Spinal cord (tissue), 10 donors: ENCODE measurements at places on chromosomes 2 and 18.
A peak's percentile ranks its signal among the peaks of the same experiment; 100 is the strongest.

DNA sequence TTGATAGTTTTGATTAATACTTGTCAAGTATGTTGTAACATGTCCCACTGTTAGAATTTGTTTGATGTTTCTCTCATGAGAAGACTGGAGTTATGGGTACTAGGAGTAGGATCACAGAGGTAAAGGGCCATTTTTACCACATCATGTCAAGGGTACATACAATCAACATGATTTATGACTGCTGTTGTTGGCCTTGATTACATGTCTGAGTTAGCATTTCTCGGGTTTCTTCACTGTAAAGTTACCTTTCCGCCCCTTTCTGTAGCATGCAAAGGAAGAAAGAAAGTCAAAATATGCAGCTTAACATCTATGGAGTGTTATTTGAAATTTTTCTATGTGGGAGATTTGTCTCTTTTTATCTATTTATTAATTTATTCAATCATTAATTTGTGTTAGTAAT is 1456.4 kb downstream of the SUCLG1 start:
- H3K4me3 ChIP-seq, result no peak overlapping the region
- no peak overlapping the region for H3K27ac ChIP-seq
- DNase-seq, result no peak
- no peaks in the 10 kb centered on the region for H3K36me3 ChIP-seq

DNA sequence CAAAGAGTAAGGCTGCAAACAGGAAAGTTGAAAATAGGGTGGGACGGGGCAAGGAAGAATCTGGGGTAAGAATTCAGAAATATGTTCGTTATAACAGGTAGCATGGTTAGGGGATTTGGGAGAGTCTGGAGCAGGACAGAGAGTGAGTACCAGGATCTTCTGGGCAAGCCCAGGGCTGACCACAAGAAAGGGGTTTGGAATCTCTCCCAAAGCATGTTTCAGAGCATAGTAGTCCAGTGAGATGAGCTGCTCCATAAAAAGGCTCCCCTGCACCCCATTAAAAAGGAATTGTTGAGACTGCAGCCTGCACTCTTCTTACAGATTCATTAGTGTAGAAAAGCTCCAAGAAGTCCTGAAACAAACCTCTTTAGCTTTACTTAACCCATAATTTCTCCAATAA is 291.1 kb downstream of the MTX2 start:
- peaks cover 5% of the 10 kb centered on the region for H3K27me3 ChIP-seq
- no peak overlapping the region for H3K27ac ChIP-seq

DNA sequence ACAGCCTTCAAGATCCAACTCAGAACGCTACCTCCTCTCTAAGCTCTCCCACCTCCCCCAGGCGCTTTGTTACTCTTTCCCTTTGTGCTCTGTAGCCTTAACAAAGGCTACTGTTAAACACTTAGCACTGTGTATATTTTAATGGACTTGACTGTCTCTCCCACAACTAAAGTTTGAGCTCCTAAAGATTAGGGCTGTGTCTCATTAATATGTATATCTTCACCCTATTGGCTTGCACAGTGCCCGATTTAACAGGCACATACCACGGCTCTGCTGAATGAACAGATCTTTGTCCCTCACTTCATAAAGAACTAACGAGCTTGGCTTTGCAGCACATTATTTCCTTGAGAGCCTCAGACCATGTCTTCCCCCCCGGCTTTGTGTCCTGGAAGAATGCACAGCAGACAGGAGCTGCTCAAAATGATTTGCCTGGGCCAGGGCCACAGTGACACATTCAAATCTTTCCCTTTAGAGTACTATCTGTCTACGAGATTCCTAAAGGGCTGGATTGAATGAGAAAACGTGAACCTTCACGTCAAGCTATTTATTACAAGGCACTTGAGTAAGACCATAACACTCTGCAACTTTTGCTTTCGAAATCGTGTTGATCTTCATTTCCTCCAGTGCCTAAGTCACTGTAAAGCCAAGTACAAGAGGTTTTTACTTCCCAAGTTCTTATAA is 22.1 kb downstream of the ABHD3 start:
- H3K36me3 ChIP-seq, result peaks cover 3% of the 10 kb centered on the region
- H3K27ac ChIP-seq, result peak overlapping the region; percentile 76
- H3K27me3 ChIP-seq, result no peaks in the 10 kb centered on the region
- DNase-seq, result peak; percentile 56
- peak overlapping the region; percentile 37 for H3K4me3 ChIP-seq

- H3K27ac ChIP-seq, result no peak overlapping the region
- H3K27me3 ChIP-seq, result no peaks in the 10 kb centered on the region
- H3K36me3 ChIP-seq, result peaks cover 4% of the 10 kb centered on the region
These were observed 802 bp upstream of the SAP130 start for GRCh38 chr2:128028668-128029054.

DNA sequence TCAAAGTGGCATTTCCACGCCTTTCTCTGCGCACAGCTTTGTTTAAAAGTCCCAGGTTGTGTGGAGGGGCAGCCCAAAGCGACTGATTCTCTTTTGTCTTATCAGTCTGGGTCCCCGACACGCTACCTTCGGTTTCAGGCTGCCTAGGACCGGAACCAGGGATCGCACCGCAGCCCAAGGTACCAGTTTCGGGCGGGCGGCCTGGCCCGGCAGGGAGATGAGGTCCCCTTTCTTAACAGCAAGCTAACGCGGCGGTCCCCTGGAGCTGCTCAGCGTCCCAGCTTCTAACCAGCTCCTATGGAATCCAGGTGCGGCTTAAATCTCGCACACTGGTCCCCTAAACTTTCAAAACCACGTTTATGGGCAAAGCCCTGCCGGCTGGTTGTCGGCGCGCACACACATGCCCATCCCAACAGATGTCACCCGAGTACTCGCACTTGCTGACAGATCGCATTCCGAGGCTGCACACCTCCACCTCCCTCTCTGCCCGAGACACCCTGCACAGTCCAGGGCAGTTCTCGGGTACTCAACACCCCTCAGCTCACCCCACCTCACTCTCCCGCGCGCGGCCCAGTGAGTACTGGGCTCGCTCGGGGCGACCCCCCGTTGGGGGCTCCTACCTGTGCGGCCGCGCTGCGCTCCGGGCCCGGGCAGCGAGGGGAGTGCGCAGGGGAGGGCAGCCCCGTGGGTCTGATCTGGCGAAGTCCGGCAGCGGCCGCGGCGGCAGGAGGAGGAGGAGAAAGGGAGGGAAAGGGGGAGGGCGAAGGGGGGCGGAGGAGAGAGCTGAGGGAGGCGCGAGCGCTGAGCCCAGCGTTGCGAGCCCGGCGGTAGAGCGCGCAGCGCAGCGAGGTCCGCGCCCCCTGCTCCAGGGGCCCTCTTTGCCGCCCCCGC is at the start of gene EFEMP1:
EFEMP1 (minus strand) TSS at position 692 of the 891 bp plus-strand sequence. CDS start 1,342 bp downstream, outside the sequence.
- H3K27me3 ChIP-seq, result peaks cover 31% of the 10 kb centered on the region
- no peak within 1 kb of the TSS for H3K27ac ChIP-seq
- peak within 1 kb of the TSS; percentile 52 for H3K4me3 ChIP-seq
- H3K36me3 ChIP-seq, result no peaks in the 10 kb centered on the region

DNA sequence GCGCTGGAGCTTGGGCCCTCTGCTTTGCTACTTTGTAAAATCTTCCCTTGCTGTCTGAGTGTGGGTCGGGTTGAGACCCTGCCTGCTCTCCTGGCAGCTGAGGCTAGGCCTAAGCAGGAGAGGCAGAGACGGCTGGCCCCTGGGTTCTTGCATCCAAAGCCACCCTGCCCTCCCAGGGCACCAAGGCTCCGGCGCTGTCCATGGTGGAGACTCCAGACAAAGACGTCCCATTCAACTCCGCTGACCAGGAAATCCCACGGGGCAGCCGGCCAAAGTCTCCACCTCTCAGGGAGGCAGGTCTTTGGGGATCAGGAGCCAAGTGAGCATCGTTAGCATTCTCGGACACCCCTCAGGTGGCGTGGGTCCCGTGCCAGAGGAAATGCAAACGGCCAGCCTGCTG is 2.6 kb upstream of the PRLH start:
- no peak overlapping the region for H3K27ac ChIP-seq
- H3K27me3 ChIP-seq, result peaks cover 5% of the 10 kb centered on the region
- no peak overlapping the region for H3K4me3 ChIP-seq
- peaks cover 11% of the 10 kb centered on the region for H3K4me1 ChIP-seq
- no peaks in the 10 kb centered on the region for H3K36me3 ChIP-seq
- no peak for DNase-seq

- H3K4me3 ChIP-seq, result no peak overlapping the region
- peaks cover 17% of the 10 kb centered on the region for H3K4me1 ChIP-seq
- H3K36me3 ChIP-seq, result no peaks in the 10 kb centered on the region
- H3K27ac ChIP-seq, result no peak overlapping the region
These were observed 4.1 kb downstream of the ITGA4 start for GRCh38 chr2:181461056-181461997.

GRCh38 chr18:39232490-39232889 is 1666.9 kb upstream of the CELF4 start:
- no peaks in the 10 kb centered on the region for H3K36me3 ChIP-seq
- DNase-seq, result peak; percentile 23
- H3K4me1 ChIP-seq, result no peaks in the 10 kb centered on the region
- no peak overlapping the region for H3K4me3 ChIP-seq
- no peaks in the 10 kb centered on the region for H3K27me3 ChIP-seq

- H3K27ac ChIP-seq, result no peak overlapping the region
- H3K27me3 ChIP-seq, result no peaks in the 10 kb centered on the region
- no peak overlapping the region for H3K4me3 ChIP-seq
- no peaks in the 10 kb centered on the region for H3K4me1 ChIP-seq
- no peak for DNase-seq
- no peaks in the 10 kb centered on the region for H3K36me3 ChIP-seq
These were observed 47.8 kb downstream of the ZNF804A start for GRCh38 chr2:184646177-184646576.

DNA sequence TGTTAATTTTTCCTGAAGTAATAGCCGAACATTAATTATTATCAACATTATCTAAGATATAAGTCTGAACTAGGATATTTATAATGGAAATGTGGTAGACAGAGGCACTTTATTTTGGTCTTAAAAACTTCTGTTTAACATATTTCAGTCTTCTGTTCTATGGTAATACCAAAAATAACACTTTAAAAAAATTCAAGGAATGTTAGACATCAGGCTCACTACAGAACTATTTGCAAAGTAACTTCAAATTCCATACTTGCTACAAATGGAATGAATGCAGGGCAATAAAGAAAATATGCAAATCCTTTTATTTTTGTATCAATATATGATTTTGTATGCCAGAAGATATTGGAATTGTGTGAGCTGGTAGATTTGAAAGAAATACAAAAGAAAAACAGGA is 345.5 kb upstream of the DSEL start:
- no peak for DNase-seq
- no peak overlapping the region for H3K27ac ChIP-seq
- H3K36me3 ChIP-seq, result no peaks in the 10 kb centered on the region
- H3K4me1 ChIP-seq, result no peaks in the 10 kb centered on the region

DNA sequence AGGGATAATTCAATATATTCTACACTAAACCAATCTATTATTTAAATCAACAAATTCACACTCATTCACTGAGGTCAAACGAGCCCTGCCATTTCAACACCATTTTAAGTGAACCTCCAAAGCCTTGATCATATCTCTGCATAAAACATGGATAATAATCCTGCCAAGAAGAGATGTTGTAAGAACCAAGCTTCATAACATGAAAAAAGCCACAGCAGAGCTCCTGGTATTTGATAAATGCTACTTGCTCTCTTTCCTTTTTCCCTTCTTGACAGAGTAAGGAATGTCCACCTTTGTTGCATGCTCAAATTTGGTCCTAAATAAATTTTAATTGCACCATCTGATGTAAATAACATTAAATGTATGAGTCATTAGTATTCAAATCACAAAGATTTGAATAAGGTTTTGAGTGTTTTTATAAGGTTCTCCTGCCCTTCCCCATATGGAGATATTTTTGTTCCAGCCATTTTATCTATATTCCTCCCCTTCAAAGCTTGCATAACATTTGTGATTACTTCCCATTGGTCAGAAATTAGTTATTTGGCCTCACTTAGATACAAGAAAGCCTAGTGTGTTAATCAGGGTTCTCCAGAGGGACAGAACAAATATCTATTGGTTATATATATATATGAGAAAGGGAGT is 318.8 kb downstream of the RND3 start:
- no peak for DNase-seq
- H3K27ac ChIP-seq, result no peak overlapping the region
- no peak overlapping the region for H3K4me3 ChIP-seq
- H3K27me3 ChIP-seq, result no peaks in the 10 kb centered on the region
- H3K4me1 ChIP-seq, result no peaks in the 10 kb centered on the region
- no peaks in the 10 kb centered on the region for H3K36me3 ChIP-seq
